ENCODE measurements at places on chromosomes 5 and 9.

DNA sequence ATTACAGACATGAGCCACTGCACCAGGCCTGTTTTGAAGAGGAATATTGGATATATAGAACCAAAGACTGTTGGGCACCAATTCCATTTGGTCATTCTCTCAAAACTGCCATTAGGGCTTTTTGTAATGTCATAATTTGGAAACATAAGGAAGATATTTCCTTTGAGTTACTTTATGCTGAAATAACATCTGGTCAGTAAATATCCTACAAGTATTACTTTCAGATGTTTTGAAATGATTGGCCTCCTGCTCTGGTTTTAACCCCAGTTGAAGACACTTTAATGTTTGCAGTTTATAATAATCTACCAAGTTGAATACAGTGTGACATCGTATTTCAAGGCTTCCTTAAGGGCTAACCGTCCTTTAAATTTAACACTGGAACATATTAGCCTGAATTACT is 33.6 kb downstream of the LRRTM2 start:
- ATAC-seq: no peak

- no peak for ATAC-seq
Observed at GRCh38 chr5:72390836-72391235, 70.7 kb downstream of the PTCD2 start.

DNA sequence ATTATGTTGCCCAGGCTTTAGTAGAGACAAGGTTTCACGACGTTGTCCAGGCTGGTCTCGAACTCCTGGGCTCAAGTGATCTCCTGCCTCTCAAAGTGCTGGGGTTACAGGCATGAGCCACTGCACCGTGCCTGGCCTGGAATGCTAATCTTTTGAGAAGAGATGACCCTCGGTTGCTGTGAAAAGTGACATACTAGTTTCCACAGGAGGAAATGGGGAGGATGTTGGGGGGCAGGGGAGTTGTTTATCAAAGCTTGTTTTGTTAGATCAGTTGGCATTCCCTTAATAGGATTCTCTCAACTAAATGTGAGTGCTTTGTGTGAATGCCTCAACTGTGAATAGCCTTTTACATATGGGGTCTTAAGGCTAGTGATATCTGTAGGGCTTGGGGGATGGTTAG is 16.4 kb upstream of the MATR3 start:
- ATAC-seq: no peak

DNA sequence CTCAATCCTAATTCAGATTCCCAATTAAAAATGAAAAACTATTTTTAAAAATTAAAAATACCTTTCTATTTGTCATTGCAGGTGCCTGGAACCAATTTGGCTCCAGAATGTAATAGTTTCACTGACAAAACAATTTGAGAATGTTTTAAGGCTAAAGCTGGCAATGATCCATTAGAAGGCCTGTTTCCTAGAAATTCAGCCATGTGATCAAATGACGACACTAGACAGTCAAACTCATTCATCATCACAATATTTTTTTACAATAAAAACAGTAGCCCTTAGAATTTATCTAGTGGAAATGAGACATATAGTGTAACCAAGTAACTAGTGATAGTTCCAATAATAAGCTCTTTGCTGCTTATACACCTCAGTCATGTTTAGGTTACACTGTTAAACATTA is 75.4 kb upstream of the MAP3K1 start:
- ATAC-seq: no peak

- ATAC-seq: no peak
Observed at GRCh38 chr5:52497133-52497693, 290.5 kb upstream of the ITGA1 start.

DNA sequence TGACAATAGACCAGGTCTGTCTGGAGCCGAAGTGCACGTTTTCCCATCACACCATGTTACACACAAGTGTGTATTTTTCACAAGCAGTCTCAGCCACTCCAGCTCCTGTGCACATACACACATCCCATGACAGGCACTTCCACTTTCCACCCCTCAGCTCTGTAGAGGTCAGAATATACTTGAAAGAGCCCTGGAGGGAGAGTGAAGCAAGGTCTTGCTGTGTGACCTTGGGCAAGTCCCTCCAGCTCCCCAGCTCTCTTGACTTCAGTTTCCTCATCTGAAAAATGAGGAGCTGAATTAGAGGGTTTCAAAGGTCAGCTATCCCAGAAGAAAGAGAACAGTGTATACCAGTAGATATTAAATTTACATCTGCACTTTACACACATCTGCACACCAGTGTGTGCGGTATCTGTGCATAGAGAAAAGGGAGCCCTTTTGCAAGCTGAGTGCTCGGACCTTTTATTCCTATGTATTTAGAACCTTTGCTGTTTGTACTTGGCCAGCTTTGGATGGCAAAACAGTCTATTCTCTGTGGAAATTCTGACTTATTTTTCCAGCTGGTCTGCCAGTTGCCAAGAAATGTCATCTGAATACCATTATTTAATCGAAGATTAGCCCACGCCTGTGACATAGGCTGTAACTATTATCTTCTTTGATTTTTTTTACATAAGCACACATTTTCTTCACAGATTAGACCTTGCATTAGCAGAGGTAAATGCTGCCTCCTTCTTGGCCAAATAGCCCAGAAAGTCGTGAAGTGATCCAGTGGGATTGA is 528.0 kb downstream of the BNC2 start:
- ATAC-seq: no peak

GRCh38 chr9:125894566-125894965 is 147.4 kb downstream of the PBX3 start:
- no peak for ATAC-seq

DNA sequence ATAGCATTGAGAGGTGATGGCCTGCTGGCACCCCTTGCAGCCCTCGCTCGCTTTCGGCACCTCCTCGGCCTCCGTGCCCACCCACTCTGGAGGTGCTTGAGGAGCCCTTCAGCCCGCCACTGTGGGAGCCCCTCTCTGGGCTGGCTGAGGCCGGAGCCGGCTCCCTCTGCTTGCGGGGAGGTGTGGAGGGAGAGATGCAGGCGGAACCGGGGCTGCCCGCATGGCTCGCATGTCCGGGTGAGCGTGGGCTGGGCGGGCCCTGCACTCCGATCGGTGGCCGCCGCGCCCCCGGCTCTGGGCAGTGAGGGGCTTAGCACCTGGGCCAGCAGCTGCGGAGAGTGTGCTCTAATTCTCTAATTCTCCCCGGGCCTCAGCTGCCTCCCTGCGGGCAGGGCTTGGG is 101.1 kb downstream of the KIF4B start:
- ATAC-seq: peak; percentile 52

DNA sequence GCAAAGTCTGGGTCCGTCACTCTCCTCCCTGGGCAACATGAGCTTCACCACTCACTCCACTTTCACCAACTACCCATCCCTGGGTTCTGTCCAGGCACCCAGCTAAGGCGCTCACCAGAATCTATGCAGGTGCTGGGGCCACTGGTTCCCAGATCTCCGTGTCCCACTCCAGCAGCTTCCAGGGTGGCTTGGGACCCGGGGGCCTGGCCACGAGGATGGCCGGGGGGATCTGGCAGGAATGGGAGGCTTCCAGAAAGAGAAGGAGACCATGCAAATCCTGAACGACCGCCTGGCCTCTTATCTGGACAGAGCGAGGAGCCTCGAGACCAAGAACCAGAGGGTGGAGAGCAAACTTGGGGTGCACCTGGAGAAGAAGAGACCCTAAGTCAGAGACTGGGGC is 1611.0 kb upstream of the ACO1 start:
- no peak for ATAC-seq

- ATAC-seq: no peak
Observed at GRCh38 chr9:4936277-4936676, 48.8 kb upstream of the JAK2 start.

Measured in stimulated activated memory B cell treated with anti-CD40 and anti-IgM and Interleukin-4, amounts not matched to agents 10 μg/mL and 1 μg/mL and 100 μg/mL, for 72 hours (primary cell).